Immature natural killer cell (primary cell): ENCODE measurements at places on chromosomes 7 and 10.

DNA sequence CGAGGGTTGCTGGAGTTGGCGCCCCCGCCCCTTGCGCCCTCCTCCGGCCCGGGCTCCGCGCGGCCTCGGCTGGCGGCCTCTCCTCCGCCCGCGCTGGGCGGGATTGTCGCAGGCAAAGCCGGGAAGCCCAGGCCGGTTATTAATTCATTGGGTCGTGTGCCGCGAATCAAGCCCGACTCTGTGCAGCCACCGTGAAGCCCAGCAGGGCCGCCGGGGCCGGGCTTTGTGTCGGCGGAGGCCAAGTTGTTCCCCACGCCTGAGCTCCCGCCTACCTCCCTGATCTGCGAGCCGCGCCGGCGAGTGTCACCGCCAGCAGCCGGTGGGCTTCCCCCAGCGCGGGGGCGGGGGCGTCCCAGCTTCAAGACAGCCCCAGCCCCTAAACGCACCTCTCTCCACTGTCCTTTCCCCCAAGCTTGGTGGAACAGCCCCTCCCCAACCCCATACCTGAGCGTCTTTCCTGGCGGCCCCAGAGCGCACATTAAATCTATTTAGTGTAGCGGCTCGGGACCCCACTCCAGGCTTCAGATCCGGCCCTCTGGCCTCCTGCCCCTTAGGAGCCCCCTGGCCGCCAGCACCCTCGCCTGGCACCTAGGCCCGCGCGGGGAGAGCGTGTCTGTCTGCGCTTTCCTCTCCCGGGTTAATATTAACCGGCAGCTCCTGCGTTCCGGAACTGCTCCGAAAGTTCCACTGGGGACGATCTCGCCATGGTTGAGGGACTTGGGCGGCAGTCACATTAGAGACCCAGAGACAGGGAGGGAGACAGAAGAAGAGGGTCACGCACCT lies 3.5 kb downstream of the SHH start:
- no peak for DNase-seq

DNA sequence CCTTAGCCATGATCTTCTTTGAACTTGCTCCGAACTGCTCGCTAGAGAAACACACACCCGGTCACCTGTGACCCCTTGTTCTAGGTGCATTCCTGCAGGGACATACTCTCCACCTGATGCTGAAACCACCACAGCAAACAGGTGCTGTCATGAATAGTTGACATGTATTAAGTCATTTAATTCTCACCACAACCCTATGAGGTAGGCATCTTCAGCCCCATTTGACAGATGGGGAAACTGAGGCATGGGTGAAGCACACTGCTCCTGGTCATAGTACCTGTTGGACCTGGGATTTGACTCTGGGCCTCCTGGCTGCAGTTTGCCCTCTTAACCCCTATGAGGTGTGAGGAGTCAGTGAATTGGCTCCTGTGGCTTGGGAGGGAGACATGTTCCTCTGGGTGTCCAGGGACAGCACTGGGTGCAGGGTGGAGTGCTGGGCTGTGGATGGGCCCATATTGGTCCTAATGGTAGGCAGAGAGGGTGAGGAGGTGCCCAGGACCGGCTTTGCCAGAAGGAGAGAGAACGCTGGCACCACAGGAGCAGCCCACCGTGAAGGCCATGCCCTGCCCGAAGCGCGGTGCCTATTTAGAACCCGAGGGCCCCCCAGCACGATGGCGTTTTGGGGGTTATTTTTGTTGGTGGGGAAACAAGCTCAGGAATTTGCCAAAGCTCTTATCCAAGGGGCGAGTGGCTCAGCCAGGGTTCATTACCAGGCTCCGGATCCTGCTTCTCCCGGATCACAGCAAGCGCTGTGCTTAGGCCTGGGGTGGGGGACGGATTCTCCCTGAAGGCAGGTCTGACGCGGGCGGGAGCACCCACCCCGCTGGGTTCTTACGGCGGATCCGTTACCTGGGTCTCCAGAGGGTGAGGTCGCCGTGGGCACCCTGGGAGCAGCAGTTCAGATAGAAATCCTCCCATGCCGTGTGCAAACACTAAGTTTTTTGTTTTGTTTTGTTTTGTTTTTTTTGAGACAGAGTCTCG lies 52.3 kb downstream of the GLRX3 start:
- no peak for DNase-seq

- no peak for DNase-seq
These were observed 18.4 kb upstream of the ZCCHC24 start for GRCh38 chr10:79463578-79464496.

DNA sequence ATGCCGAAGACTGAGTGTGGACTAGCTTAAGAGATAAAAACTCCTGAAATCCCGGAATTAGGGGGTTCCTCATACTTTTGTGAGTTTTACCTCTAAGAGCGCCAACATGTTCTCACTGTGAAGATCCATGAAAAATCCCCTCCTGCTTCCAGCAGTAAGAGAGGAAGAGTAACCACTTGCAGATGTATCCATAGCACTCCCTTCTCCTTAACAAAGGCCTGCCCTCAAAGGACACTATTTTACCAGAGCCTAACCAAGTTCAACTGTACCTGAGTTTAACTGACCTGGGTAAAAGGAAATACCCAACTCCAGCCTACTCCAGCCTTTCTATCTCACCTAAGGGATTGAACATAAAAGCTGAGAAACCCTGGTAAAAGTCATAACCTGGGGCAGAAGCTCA lies 280.9 kb downstream of the POLR1F start:
- DNase-seq, result no peak

DNA sequence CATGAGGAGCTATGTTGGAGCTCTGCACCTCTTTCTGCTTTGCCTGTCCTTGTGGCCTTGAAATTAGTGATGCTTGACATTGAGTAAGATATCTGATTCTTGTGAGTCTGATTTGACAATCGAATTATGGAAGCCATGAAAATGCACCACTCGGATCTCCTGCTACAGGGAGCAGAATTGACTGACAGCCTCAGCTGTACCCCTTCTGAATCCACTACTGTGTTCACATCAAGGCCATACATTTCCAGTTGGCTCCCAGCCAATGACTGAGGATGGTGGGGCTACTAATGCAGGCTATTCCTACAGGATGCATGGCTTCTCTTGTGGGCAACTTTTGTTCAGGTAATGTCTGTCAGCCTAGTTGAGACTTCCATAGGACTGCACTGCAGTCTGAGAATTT lies 321.9 kb downstream of the REEP3 start:
- no peak for DNase-seq

DNA sequence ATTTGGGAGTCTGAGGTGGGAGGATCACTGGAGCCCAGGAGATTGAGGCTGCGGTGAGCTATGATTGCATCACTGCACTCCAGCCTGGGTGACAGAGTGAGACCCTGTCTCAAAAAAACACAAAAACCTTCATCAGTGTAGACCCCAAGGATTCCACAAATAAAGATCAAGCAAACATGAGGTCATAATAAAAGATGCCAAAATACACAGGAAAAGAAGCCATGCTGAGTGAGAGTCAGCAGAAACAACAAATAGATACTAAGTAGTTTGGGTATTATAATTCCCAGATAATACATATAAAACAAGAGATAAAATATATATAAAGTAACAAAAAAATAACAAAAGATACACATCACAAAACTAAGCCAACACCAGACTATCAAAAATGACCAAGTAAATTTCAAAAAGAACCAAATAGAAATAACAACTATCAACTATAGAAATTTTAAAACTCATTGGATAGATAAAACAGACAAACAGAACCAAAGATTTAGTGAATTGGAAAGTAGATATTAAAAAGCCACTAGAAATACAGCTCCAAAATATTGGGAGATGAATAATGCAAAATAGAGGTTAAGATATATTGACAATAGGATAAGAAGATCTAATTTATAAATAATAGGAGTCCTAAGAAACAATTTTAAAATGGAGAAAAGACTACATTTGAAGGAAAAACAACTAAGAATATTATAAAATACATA lies 48.9 kb upstream of the FHIP2A start:
- no peak for DNase-seq

DNA sequence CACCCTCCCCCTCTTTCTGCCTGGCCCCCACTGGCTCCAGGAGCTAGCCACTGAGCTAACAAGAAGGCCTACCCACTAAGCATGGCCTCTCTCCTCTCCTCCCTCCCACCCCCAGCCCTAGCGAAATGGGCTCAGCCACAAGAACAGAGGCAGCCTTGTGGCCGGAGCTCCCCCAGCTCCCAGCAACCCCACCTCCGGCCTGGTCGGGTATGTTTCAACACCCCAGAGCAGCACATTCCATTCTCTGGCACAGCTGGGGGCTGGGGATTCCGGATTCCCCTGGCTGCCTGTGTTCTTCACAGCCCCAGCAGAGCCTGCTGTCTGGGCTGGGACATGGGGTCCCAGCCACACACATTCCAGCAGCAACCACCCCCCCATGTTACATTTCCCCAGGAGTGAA lies 9.0 kb downstream of the SFRP5 start:
- DNase-seq, result no peak

GRCh38 chr7:56009695-56010094 lies 41.5 kb downstream of the PSPH start:
- DNase-seq, result no peak

DNA sequence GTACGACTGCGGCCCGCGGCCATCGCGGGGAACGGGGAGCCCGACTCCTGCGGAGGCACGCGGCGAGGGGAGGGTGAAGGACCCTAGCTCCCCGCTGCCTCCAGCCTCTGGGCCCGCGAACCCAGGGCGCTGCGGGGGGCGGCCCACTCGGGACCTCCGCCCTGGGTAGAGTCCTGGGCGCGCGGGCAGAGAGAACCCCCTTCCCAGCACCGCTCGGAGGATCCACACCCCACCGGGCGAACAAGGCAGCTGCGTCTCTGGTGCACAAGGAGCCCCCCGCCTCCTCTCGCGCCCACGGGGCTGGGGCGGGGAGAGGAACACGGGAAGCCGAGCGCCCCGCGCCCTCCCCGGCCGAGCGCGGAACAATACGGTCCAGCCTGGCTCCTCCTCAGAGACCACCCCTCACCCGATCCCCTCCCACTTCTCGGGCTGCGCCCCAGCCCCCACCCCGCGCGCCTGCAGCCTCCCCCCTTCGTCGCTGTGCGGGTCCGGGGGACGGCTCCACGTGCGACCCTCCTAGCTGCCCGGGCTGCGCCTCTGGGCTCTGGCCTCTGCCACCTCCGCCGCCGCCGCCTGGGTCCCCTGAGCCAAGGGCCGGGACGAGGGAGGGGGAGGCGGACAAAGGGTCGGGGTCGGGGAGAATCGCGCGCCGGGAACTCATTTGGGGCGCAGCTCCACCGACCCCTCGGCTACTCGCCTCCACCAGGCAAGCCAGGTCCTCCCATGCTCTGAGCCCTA lies at the start of gene WDR86:
Gene WDR86, minus strand, starts transcription at position 372 of the 738 bp plus-strand sequence. CDS start 449 bp downstream, outside the sequence.
- DNase-seq, result peak; percentile 16

GRCh38 chr7:108464743-108465142 lies 8.5 kb upstream of the NRCAM start:
- DNase-seq, result no peak

DNA sequence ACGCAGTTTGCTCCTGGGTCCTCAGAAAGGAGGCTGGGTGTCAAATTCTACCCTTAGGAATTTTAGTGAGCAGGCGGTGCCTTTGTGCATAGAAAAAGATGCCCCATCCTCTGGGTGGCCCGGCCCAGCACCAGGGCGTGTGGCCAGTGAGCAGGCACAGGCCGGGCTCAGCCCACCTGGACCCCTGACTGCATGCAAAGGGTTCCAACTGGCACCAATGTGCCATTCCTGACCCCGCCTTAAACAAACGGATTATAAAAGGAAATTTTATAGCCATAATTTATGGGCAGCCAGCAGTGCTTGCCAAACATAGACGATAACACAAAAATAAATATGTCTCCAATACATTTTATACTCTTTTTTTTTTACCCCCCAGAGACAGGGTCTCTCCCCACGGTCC lies 40.1 kb upstream of the GNA12 start:
- no peak for DNase-seq

DNA sequence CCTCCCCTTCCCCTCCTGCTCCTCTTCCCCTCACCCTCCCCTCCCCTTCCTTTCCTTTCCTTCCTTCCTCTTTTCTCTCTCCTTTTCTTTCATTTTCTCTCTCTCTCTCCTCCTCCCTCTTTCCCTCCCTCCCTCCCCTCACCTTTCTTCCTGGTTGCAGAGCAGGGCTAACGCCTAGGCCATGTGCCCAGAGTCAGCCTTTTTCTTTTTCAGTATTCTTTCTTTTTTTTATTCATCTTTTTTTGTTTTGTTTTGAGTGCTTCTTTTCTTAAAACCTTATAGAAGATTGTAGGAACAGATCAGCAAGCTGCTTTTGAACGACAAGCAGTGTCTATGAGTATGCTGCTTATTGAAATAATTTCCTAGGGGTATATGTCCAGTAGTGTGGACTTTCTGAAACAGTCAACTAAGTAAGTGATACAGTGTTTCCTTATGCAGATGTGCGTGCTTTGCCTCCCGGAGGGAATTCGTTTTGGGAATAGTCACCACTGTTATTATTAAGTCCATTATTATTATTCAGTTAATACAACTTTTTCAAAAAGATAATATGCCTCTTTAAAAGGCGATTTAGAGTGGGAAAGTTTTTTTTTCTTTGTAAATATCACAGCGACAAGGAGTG lies 219.2 kb downstream of the CAMK1D start:
- no peak for DNase-seq

DNA sequence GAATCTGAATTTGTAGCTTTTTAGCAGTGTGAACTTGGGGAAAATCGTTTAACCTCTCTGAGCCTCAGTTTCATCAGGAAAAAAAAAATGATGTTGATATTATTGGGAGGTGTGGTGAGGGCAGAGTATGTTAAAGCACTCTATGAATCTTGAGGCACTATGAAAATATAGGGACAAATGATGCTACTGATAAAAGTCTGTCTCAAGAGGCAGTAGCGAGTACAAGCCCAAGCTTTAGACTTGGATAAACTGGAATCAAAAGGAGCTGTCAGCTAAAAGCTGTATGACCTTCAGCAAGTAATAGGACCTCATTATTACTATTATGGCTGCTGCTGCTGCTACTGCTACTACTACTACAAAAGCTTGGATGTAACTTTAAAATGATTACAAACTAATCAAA lies 8.4 kb downstream of the ZNF277 start:
- no peak for DNase-seq
